Aorta (tissue), 5 donors: ENCODE measurements at places on chromosomes 1 and 21.

- no peak for DNase-seq
Measured at GRCh38 chr1:77925956-77926355, 37.5 kb downstream of the NEXN start.

DNA sequence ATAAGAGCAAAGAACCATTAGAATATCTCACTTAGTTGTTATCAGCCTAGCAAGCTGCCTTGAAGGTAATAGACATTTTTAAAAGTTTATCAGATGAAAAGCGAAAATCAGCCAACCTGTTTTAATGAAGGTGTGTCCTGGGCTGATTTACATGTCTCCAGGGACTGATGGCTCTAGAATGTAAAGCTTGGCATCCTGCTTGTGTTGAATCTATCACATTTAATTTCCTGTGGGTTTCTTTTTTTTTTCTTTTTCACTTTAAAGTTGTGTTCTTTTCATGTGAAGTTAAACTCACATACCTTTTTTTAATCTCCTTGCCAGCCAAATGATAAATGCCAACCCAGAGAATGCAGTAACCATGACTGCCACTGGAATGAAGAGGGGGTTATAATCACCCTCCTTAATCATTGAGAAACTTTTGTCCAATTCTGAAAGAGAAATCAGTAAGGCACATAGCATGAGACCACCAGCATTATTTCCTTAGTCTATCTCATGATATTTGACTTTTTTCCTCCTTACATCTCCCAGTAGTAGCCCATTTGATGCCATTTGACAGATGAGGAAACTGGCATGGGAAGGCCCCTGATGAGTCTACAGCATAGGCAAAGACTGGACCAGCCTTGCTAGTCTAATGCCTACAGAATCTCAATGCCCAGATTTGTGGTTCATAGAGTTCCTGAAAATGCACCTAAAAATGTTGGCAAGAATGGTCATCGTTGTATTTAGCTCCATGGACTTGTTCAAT, 10.0 kb downstream of the SELL start:
- DNase-seq: no peak

DNA sequence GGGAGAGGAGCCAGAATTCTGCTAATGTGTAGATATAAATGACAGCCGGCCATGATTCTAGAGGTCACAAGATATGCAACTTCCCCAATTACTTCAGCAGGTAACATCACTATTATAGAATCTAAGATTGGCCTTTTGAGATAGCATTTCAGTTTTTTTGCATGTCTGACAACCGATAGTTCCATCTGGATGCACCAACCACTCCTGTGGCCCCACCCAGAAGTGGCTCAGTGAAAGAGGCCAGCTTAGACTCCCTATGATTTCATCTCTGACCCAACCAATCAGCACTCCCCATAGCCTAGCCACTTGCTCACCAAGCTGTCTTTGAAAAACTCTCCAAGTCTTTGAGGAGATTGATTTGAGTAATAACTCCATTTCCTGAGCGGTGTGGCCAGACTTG, 30.3 kb upstream of the NUF2 start:
- DNase-seq: no peak

- no peak for DNase-seq
Measured at GRCh38 chr1:160066829-160067745, 2.9 kb downstream of the KCNJ10 start.

- peak; percentile 25 for DNase-seq
Measured at GRCh38 chr1:228364068-228364705, 42.4 kb downstream of the TRIM11 start.

DNA sequence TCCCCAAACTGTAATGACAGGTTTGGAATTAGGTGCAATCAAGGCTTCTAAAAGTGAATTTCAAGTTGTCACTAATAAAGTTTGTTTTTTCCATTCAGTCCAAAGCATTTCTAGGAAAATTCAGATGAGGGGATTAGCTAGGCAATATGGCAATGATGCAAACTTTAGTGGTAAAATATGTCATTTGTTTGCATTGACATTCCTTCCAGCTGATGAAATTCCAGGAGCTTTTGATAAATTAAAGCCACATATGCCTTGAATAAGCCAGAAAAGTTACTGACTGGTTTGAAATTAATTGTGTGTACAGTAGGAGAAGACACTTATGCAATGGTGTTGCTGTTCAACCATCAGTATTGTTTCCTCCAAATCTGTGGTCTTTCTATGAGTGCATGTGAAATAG, 57.8 kb downstream of the MROH9 start:
- DNase-seq: no peak

- no peak for DNase-seq
Measured at GRCh38 chr1:178613271-178613945, 100.5 kb downstream of the TEX35 start.

GRCh38 chr1:52659851-52660596, 27.1 kb downstream of the SHISAL2A start:
- no peak for DNase-seq

GRCh38 chr1:240001177-240001740, 90.4 kb upstream of the FMN2 start:
- DNase-seq: no peak
